Caudate nucleus (tissue), 63 donors: ENCODE measurements at places on chromosomes 4 and X.

- DNase-seq: no peak
These were observed 507.0 kb upstream of the PABPC4L start for GRCh38 chr4:134708616-134709015.

GRCh38 chrX:78997870-78998558 is 52.8 kb downstream of the P2RY10 start:
- DNase-seq: no peak

GRCh38 chr4:6643141-6643847 is 2.8 kb downstream of the MRFAP1 start:
- DNase-seq: no peak

- no peak for DNase-seq
These were observed 40.0 kb downstream of the MOSPD2 start for GRCh38 chrX:14913241-14913640.

- no peak for DNase-seq
These were observed 132.2 kb downstream of the STIM2 start for GRCh38 chr4:26992657-26993361.

GRCh38 chrX:88883200-88883599 is 136.2 kb downstream of the CPXCR1 start:
- DNase-seq: no peak

GRCh38 chrX:78377186-78377585 is 49.8 kb upstream of the CYSLTR1 start:
- DNase-seq: no peak

- DNase-seq: no peak
These were observed 22.2 kb upstream of the PLP1 start for GRCh38 chrX:103754401-103754800.

- DNase-seq: no peak
These were observed 346.7 kb upstream of the SLIT2 start for GRCh38 chr4:19905024-19905423.

DNA sequence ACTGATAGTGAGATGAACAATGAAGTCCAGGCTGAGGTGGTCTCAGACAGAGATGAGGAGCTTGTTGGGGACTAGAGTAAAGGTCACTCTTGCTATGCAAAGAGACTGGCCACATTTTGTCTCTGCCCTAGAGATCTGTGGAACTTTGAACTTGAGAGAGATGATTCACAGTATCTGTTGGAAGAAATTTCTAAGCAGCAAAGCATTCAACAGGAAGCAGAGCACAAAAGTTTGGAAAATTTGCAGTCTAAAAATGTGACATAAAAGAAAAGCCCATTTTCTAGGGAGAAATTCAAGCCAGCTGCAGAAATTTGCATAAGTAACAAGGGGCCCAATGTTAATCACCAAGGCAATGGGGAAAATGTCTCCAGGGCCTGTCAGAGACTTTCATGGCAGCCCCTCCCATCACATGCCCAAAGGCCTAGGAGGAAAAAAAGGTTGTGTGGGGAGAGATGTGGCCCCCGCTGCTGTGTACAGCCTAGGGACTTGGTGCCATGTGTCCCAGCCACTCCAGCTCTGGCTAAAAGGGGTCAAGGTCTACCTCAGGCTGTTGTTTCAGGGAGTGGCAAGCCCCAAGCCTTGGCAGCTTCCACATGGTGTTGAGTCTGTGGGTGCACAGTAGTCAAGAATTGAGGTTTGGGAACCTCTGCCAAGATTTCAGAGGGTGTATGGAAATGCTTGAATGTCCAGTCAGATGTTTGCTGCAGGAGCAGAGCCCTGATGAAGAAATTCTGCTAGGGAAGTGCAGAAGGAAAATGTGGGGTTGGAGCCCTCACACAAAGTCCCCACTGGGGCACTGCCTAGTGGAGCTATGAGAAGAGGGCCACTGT is 262.8 kb downstream of the DKK2 start:
- DNase-seq: no peak

GRCh38 chr4:74096265-74096980 is 2.6 kb downstream of the CXCL2 start:
- no peak for DNase-seq

DNA sequence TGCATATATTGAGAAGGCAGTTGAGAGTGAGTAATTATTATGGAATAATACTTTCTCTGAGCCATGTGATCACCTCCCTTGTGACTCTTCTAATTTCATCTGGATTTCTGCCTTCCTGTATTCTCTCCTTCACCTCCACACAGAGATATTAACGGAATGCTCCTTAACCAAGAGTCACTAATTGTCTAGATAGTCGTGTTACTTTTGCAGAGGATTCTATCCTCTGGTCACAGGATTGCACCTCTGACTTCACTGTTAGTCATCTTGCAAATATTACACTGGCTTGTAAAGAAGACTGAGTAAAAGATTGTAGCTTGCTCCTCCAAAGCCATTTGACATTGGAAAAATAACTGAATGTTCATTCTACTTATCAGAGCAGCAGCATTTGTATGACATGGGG is 160.9 kb downstream of the SH2D1A start:
- no peak for DNase-seq

GRCh38 chr4:25993395-25994185 is 79.6 kb downstream of the SMIM20 start:
- no peak for DNase-seq

- no peak for DNase-seq
These were observed 202.9 kb downstream of the CHIC1 start for GRCh38 chrX:73765776-73766430.
